ENCODE measurements at places on chromosomes 4 and X.

DNA sequence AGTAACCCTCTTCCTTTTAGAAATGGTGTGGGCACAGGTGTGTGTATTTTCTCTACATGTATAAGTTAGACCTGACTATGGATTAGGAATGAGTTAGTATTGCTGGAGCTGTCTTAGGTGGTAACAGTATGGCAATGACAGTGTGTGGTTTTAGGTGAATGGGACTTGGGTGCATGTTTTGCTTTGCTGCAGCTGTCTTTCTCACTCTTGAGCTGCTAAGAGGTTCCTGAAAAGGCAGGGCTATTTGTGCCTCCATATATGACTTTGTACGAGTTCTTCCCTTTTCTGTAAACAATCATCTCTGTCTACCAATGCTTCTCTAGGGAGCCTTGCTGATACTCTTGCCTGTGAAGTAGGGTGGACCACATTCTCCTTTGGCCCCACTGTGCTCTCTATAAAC lies 234.8 kb upstream of the HHIP start:
- DNase-seq: no peak

GRCh38 chr4:15649914-15650545 lies 5.1 kb downstream of the FBXL5 start:
- peak; percentile 67 for DNase-seq

GRCh38 chrX:39381422-39381821 lies 580.2 kb downstream of the MID1IP1 start:
- DNase-seq: no peak

- no peak for DNase-seq
Measured at GRCh38 chrX:154020536-154021115, 924 bp upstream of the IRAK1 start.

GRCh38 chrX:46125111-46125510 lies 420.1 kb downstream of the ZNF674 start:
- peak; percentile 15 for DNase-seq

DNA sequence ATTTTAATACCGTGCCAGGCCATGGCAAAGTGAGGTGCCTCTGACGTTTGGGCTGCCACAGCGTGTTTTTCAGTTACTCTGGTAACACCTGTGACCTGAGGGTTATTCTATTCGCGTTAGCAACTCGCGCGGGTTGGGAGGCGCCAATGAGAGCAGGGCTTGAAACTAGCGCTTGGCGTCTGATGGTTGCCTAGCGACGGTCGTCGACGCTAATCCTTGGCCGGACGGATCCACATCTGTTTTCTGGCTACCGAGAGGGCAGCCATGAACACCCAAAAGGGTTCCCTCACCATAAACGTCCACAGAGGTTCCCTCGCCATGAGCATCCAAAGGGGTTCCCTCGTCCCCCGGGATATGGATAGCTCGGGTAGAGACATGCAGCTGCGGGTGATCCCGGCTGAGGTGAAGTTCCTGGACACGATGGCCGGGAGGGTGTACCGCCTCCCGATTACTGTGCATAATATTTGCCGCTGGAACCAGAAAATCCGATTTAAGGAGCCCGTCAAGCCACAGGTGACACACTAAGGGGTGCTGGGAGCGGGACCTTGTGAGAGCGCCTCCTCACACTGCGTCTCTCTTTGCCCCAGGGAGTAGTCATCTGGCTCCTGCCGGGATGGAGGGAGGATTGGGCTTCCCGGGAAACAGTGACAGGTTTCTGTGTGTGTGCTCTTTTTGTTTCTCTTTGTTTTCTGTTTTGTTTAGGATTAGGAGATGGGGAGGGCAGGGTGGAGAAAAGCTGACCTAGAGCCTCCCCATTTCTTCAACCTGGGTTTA lies at the start of gene CFAP47:
TSS of gene CFAP47 (plus strand) at position 199 of the 774 bp plus-strand sequence. CDS start at position 265, 66 bp downstream.
- no peak for DNase-seq

DNA sequence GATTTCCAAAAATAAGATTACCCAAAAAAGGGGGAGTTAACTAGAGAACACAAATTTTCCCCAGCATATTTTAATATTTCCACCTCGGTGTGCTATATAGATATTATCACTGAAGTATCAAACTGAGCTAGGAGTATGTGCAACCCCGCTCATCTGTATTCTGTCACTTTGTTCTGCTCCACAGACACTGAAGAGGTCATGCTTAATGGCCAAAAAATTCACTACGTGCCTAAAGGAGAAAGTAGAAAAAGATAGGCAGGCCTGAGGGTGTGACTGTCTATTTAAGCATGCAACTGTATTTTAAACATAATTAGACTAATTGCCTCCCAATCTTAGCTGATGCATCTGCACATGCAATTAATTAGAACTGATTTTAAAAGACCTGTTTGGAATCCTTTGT lies 24.5 kb downstream of the SH3RF1 start:
- DNase-seq: no peak
